Neuronal stem cell (in vitro differentiated cells): ENCODE measurements at places on chromosomes 1 and 21.
A peak's percentile ranks its signal among the peaks of the same experiment; 100 is the strongest.

GRCh38 chr1:205444931-205445645, 10.8 kb downstream of the BLACAT1 start:
- peak; percentile 91 for DNase-seq

DNA sequence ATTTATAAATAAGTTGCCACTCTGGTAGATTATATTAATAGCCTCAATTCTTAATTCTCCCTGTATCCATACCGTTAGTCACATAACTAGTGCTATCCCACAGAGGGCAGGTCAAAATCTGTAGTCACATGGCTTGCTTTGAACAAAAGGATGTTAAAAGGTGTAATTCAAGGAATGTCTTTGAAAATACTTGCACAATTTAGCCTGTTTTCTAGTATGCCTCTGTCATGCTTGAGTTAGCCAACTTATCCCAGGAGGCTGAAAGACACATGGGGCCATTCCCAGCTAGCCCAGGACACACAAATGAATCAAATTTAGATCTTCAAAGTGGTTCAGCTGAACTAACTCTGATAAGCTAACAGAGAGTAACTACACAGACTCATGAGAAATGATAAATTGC, 758.5 kb upstream of the NEGR1 start:
- no peak for DNase-seq

GRCh38 chr1:36149973-36150295, 648 bp upstream of the TRAPPC3 start:
- no peak for DNase-seq

GRCh38 chr1:91440847-91441246, 36.2 kb upstream of the HFM1 start:
- DNase-seq: no peak

- no peak for DNase-seq
These were observed 347.9 kb downstream of the LTN1 start for GRCh38 chr21:28644762-28645161.

GRCh38 chr1:244388961-244389360, 62.7 kb downstream of the ADSS2 start:
- no peak for DNase-seq

DNA sequence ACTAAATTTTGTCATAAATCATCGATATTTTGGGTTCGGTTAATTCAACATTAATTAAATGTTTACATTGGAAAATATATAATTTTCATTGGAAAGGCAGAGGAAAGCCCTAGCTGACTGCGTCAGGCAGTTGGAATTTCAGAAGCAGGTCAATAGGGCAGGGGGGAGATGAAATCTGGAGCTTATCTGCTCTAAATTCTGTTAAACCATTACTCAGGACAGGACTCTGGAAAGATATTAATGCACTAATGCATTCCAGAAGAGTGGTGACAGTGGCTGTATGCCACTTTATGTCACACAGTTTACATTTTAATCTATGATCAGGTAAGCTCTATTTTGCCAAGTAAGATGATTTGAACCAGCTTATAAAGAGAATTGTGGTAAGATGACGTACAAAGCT, 153.0 kb upstream of the B3GALT2 start:
- no peak for DNase-seq

DNA sequence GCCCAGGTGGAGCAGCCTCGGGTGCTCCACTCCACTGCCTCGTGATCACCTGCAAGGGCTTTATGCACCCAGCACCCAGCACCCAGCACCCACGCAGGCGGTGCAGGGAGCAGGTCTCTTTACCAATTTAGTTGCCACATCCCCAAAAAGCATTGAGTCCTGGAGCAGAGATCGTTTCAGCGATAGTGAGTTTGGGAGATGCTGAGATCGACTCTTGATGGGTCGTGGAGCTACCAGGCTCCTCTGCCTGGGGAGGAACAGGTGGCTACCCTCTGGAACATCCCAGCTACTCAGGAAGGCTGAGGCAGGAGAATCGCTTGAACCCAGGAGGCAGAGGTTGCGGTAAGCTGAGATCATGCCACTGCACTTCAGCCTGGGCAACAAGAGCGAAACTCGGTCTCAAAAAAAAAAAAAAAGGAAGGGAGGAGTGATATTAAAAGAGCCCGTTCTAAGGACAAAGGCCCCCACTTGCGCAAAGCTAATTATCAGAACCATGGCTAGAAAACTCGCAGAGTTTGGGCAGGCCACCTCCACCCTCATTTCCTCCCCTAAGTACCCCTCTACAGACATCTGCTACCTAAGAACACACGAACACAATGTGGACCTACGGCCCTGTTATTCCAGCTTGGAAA, 106.5 kb upstream of the SLC45A1 start:
- no peak for DNase-seq

- DNase-seq: no peak
These were observed 18.0 kb upstream of the ST3GAL3 start for GRCh38 chr1:43689289-43689688.

- DNase-seq: no peak
These were observed 104.8 kb upstream of the CASZ1 start for GRCh38 chr1:10901091-10901890.

DNA sequence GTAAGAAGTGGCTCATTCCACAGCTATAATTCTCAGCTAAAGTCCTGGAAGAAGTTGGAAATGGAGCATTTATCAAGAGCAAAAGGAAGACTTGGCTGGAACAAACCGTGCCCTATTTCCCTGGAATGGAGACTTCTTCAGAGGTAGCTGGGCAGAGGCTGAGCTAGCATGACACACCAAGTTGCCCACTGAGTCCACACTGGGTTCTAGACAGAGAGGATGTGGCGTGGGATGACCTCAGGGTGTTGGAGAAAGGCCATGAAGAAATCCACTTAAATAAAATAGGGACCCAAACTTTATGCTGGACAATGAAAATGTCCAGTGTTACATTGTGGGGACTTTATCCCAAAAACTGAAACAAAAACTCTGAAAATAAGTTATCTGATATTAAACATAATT, 116.2 kb downstream of the KCNJ6 start:
- no peak for DNase-seq

- DNase-seq: no peak
These were observed 113.0 kb downstream of the SYT2 start for GRCh38 chr1:202597090-202597761.

DNA sequence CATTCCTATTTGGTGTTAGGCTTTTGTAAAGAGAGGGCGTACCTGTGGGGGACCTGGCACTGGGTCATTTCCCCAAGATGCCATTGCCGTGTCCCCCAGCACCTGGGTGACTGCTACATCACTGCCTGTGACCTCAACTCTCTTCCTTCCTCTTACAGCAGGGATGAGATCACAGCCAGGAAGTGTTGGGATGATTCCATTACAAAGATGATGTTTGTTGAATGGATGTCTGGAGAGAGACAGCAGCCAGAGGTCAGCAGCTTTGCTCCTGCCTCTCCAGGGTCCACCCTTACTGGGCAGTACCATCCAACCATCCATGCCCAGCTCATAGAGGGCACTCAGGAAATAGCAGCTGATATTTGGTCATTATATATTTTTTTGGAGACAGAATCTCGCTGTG, 35.1 kb downstream of the TMEM51 start:
- no peak for DNase-seq

GRCh38 chr21:40118527-40118926, 251.3 kb downstream of the PCP4 start:
- DNase-seq: no peak

DNA sequence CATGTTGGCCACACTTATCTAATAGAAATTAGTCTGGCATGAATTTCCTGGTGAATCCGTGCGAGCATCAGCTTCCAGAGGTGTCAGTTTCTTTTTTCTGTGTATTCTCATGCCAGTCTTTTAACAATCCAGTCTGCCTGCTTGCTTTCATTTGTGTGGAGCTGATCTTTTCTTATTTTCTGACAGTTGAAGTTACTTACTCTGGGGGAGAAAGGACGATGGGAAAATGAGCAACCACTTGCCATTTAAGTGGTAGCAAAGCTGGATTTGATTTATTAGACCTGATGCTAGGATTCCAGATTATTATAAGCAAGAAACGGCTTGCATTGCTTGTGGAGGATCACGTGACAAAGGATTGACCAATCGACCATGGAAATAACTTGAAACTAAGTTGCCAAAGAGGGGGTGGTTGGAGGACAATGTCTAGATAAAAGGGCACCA, 24.3 kb upstream of the APP start:
- DNase-seq: no peak

GRCh38 chr1:183461350-183461749, 10.9 kb upstream of the SMG7 start:
- no peak for DNase-seq

GRCh38 chr21:18114810-18115209, 129.8 kb upstream of the CHODL start:
- no peak for DNase-seq
